Left renal pelvis (tissue), 4 donors: ENCODE measurements at places on chromosomes 7 and 10. TPM values are rescaled to one million over a fixed set of nuclear protein-coding genes. Genes with fewer than 3 reads are reported as not detected.
A peak's percentile ranks its signal among the peaks of the same experiment; 100 is the strongest.

NEUROD6 gene
- not detected for polyA plus RNA-seq

TEX36 gene
- polyA plus RNA-seq, result not detected

AGAP4 gene
- polyA plus RNA-seq, result 56.8 TPM

GRCh38 chr7:132576721-132577085 lies 433 bp upstream of the PLXNA4 start:
- DNase-seq, result no peak

DNA sequence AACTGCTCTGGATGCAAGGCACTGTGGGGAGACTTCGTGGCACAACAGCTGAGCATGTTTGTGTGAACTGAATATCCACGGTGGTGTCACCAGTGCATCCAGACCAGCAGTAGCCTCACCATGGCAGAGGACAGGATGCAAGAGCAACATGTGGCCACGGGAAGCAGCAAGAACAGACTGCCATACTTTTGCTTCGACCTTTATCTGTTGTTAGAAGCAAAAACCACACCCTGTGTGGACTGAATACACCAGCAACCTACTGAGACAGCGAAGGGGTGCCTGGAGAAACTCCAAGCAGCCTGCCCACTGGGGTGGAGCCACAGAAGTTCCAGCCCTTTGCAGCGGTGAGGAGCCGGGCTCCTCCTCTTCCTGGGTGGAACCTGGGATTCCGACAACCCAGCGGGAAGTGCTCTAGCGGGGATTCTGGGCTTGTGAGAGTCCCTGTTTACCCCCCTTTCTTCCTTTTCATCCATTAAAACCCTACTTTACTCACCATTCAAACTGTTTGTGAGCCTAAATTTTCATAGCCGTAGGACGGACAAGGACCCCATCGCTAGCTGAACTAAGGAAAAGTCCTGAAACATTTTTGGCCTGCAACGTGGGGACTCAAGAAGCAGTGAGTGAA lies 584.9 kb downstream of the GRM8 start:
- DNase-seq, result no peak

NPC1L1 gene
- polyA plus RNA-seq, result 0.15 TPM

GRCh38 chr7:158657189-158657746 lies 47.3 kb downstream of the NCAPG2 start:
- DNase-seq, result no peak

DNA sequence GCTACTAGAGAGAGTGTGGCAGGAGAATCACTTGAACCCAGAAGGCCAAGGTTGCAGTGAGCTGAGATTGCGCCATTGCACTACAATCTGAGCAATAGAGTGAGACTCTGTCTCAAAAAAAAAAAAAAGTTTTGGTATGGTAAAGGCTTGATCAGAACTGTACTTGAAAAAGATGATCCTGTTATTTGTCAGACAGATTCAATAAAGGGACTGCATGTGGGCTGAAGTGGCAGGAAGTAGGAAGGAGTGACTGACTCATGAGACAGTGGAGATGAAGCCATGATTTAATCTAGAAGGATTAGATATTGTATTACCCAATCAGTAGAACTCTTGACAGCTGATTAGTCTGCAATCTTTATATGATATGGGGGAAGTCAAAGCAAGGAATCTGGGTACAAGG lies 2.7 kb upstream of the TMEM254 start:
- DNase-seq, result no peak

DNA sequence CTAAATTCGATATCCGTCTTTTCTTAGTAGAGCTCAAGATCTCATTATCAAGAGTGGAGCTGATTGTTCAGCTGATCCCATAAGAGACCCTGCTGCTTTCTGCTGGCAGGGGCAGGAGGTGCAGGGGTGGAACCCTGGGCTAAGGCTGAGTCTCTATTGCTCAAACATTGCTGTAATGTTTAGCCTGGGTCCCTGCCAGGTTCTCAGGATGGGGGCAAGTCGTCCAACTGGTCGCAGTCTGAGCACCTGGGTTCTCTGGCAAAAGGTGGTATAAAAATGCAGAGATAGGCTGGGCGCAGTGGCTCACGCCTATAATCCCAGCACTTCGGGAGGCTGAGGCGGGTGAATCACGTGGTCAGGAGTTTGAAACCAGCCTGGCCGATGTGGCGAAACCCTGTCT lies 62.0 kb upstream of the NRBF2 start:
- no peak for DNase-seq

GRCh38 chr7:212754-213153 lies 20.4 kb downstream of the FAM20C start:
- DNase-seq, result no peak

- no peak for DNase-seq
Observed at GRCh38 chr7:45191396-45191795, 33.8 kb downstream of the RAMP3 start.

STRIP2 gene
- 3.4 TPM for polyA plus RNA-seq

PNLIPRP1 gene
- polyA plus RNA-seq, result 0.16 TPM

DNA sequence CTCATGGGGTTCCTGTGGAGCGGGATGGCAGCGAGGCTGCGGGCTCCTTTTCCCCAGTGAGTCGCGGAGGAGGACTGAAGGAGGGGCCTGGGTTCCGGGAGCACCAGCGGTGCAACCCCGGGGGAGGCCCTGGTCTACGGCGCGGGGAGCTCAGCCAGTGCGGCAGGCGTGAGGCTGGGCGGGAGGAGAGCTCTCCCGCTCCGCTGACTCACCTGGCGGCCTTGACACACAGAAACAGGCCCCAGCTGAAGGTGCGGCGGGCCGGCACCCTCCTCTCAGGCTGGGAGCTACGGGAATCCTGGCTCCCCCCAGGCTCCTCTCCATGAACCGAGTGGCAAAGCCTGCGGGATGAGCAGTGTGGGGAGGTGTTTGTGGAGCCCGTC lies 6.8 kb upstream of the NOM1 start:
- DNase-seq, result no peak

DNA sequence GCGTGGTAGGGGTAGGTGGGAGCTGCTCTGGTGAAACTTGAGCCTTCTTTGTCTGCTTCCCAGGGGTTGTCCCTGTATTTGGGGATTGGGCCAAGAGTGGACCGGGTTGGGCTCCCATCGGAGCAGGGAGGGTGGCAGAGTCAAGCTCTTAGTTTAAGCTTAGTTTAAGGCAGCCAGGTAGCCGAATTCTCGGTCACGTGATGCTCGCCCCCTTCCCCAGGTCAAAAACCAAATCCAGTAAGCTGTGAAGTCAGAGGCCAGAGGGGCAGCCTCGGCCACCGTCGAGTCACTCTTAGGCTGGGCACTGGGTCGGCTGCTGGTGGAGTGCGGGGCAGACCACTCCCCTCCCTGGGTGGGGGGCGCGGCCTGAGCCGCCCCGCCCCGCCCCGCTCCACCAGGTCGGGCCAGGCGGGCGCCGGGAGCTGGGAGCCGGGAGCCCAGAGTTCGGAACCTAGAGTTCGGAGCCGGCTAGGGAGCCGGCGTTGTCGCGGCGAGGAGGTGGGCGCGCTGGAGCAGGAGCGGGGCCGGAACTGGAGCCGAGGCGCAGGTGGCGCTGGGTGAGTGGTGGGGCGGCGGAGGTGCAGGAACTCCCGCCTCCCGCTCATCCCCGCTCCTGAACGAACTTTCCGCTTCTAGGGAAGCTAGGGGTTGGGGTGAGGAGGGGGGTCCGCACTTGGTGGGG lies 2.8 kb upstream of the LZTS2 start:
- DNase-seq, result no peak

CRTAC1 gene
- polyA plus RNA-seq, result 4.4 TPM

DNA sequence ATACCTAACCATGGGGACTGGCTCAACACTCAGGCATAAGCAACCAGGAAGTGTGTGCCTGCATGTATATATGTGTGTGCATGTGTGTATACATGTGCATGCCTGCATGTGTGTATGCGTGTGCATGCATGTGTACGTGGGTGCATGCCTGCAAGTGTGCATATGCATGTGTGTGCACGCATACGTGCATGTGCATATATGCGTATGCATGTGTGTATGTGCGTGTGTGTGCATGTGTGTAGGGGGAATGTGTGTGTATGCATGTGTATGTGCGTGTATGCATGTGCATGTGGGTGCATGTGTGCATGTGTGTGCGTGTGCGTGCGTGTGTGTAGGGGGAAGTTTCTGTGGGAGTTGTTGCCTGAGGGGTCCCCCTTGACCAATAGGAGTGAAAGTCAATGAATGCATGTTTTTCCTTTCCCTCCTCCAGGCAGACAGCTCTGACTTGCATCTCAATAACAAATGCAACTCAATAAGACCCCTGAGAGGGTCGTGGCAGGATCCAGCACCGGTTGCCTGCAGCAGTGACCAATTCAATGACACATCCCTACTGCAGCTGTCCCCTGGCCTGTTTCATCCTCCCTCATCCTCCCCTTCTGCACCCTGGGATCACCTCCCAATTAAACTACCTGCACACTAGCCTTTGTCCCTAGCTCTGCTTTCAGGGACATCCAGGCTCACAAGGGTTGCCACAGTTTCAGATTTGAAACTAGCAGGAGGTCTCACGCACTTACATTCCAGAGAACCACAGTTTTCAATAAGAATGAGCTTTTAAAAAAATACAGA lies 27.0 kb upstream of the FZD8 start:
- DNase-seq, result no peak

GRCh38 chr10:112140110-112140970 lies 43.2 kb downstream of the GPAM start:
- DNase-seq, result peak; percentile 27

DNA sequence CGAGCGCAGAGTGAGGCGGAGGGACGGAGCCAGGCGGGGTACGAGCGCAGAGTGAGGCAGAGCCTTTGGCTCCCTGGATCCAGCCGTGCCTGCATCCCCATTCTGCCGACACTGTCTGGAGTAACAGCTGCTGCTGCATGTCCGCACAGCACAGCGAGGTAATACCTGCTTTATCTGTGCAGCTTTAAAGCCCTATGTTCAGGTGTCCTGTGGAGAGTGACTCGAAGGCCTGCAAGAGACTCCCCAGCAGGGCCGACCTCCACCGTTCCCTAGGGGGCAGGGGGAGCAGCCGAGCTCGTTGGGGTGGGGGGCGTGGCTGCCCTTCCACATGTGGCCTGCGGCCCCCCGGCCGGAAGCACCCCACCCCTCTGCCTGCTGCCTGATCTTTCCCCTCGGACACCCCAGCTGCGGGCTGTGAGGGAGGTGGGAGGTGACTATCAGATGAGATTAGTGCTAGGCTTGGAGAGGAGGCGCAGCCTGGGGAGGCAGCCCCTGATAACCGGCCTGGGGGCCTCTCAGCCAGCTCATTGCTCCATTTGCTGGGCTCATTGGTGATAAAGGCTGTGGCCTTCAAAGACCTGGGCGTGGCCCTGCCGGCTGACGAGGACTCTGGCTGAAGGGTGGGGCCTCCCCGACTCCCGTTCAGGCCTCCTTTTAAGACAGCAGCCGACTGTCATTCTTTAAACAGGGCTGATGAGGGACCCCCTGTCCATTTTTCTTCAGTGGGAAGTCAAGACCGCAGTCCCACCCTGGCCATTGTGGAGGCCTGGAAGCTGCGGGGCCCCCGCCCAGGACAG lies 8.0 kb downstream of the VENTX start:
- no peak for DNase-seq

- no peak for DNase-seq
Observed at GRCh38 chr10:63265222-63265617, 132.1 kb downstream of the NRBF2 start.

PRLHR gene
- 0.03 TPM for polyA plus RNA-seq

- DNase-seq, result no peak
Observed at GRCh38 chr10:73584737-73585136, 6.4 kb downstream of the USP54 start.

DNA sequence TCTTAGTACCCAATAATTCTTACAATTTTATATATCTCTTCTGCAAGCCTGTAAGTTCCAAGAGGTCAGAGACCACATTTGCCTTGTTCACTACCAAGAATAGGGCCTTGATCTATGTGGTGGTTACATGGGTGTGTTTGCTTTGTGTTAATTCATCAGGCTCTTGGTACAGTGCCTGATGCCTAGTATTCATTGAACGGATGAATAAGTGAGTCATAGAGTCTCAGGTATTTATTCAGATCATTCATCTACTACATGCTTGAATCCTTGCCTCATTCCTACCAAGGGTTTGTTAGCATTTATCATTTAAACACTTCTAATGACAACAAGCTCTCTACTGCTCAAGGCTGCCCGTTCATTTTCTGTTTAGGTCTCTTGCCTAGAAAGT lies 11.3 kb upstream of the SGPL1 start:
- no peak for DNase-seq

GRCh38 chr7:7395785-7396184 lies 139.9 kb downstream of the COL28A1 start:
- DNase-seq, result no peak

CCL24 gene
- 0.29 TPM for polyA plus RNA-seq

DNA sequence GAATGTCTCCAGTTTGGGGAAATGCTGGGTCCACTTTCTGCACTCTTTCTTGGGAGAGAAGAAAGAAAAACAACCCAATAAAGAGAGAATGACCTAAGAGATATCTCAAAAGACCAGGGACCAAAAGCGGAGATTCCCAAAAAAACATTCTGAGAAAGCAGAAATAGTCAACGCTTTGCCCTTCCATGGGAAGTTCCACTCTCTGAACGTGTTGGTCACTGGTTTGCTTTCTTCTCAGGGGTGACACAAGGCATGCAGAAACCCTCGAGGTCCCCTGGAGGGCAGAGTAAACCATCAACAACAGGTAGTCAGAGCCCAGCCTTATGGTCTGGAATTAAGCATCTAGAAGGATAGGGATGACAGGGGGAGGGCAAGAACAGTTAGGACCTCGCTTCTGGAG lies 26.2 kb upstream of the AOAH start:
- no peak for DNase-seq

GRCh38 chr7:5420881-5421713 lies 2.5 kb downstream of the TNRC18 start:
- DNase-seq, result no peak

TLX1 gene
- polyA plus RNA-seq, result not detected

NPSR1 gene
- 0.14 TPM for polyA plus RNA-seq

- no peak for DNase-seq
Observed at GRCh38 chr10:121694966-121695643, 96.9 kb upstream of the FGFR2 start.
